Stimulated activated CD8-positive, alpha-beta memory T cell treated with anti-CD3 and anti-CD28 coated beads, Interleukin-15, amount 100 ng/mL, for 48 hours (primary cell): ENCODE measurements at places on chromosomes 6 and 20.

GRCh38 chr20:51042657-51043247 is 19.8 kb upstream of the KCNG1 start:
- DNase-seq = no peak

GRCh38 chr6:156760377-156760776 is 16.8 kb upstream of the ARID1B start:
- DNase-seq = no peak

DNA sequence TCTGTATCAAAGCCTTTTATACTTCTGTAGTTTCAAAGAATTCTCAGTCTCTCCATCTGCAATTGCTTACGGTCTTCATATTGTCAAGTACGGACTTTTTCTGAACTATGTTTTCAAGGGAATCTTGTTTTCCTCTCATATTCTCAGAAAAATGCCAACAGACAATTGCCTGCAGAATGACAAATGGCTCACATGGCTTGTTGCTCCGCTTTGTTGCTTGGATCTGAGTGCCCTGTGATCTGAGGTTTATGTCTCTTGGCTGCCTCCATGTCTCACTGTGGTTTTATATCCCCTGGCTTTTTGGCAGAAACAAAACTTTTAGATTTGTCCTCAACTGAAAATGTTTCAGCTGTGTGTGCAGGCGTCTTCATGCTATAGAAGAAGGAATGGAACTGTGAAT is 285.4 kb upstream of the CHD6 start:
- no peak for DNase-seq

DNA sequence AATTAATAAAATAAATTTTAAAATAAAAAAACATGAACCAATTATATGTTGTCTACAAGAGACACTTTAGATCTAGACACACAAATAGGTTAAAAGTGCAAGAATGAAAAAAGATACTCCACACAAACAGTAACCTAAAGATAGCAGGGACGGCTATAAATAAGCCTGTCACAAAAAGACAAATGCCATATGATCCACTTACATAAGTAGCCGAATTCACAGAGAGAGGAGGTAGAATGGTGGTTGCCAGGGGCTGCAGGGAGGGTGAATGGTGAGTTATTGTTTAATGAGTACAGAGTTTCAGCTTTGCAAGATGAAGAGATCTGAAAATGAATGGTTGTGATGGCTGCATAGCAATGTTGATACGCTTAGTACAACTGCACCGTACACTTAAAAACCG is 32.7 kb downstream of the KATNA1 start:
- no peak for DNase-seq

- DNase-seq = no peak
Measured at GRCh38 chr6:85405853-85406198, 44.1 kb upstream of the NT5E start.

GRCh38 chr6:53284901-53285300 is 63.8 kb downstream of the ELOVL5 start:
- no peak for DNase-seq

- DNase-seq = no peak
Measured at GRCh38 chr6:139295901-139296300, 4.1 kb upstream of the TXLNB start.

DNA sequence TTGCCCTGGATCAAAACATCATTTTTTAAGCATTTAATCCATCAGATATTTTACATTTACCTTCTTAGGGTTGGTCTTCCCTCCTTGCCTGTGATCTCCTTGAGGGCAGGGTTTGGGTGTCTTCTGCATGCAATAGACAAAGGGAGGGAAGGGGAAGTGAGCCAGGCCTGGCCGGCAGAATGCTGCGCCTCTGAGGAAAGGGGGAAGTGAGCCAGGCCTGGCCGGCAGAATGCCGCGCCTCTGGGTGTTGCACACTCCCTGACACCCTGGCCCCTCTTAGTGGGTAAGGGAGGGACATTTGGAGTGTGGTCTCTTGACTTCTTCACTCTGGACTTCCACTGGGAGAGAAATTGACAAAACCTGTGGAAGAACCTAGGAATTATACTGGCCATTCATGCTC is 12.4 kb downstream of the PSMF1 start:
- no peak for DNase-seq

DNA sequence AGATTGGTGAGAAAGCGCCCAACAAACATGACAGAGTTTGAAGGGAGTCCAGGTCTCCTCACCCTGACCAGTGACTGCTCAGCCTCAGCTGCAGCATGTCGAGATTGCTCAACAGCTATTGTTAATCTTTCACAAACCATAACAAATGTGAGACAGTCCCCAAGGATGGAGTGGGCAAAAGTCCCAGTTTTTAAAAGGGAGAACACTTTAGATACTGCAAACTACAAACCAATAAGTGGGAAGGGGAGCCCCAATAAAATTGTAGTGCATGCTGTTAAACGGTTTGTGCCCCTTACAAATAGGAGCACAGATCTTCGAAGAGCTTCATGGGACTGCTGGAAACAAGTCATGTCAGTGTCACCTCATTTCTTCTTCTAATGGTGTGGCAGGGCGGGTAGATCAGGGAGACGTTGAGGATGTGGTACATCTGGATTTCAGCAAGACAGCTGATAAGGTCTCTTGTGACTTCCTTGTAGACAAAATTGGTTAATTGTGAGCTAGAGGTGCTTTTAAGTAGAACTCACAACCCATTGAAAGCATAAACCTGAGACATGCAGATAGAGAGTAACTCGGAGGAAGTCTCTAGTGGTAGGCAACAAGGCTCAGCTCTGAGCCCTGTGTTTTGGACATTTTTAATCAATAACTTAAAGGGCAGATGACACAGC is 134.0 kb upstream of the ARMC2 start:
- no peak for DNase-seq

- no peak for DNase-seq
Measured at GRCh38 chr6:106469882-106470281, 109.4 kb downstream of the CRYBG1 start.

DNA sequence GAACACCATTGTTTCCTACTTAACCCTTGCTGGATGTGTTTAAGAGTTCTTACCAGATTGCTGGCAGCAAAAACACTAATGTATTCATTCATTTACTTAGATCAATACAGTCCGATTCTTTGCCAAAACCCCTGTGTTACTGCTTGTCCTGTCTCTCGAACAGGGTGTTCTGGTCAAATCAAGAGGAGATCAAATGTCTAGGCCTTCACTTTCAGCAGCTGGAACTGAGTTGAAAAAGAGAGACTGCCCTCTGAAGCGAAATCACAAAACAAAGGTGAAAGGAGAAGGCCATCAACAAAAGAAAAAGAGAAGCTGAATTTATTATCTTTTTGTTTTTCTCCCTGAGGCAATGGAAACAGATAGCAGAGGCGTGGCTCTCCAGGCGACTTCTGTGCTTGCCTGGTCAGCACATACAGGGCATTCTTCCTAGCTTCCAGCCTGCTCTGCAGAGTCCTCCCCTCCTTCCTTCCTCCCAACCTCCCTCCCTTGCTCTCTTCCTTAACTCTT is 44.1 kb upstream of the GCM1 start:
- DNase-seq = no peak

GRCh38 chr20:576156-576555 is 32.6 kb upstream of the CSNK2A1 start:
- DNase-seq = no peak

DNA sequence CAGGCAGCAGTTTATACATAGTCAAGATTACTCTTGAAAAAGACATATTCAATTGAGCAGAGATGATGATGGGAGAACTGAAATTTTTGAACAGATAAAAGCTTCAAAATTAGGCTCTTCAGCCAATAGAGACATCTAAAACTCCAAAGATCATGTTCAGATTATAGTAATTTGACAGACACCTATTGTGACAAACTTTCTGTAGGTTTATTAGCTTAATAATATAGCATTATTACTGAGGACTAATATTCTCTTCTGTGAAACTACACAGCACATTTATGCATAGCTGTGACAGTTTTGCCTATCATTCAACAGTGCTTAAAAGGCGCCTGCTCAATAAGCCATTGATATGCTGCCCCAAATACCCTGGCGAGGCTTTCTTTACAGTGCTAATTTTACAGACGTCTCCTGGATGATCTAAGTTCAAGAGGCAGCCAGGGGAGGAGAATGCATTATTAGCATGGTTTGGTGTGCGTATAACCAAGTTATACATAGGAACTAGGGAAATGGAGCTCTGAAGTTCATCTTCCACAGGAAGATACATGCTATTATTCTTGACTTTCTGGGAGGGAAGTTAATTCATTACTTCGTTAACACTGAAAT is 21.5 kb downstream of the PLAGL1 start:
- no peak for DNase-seq

DNA sequence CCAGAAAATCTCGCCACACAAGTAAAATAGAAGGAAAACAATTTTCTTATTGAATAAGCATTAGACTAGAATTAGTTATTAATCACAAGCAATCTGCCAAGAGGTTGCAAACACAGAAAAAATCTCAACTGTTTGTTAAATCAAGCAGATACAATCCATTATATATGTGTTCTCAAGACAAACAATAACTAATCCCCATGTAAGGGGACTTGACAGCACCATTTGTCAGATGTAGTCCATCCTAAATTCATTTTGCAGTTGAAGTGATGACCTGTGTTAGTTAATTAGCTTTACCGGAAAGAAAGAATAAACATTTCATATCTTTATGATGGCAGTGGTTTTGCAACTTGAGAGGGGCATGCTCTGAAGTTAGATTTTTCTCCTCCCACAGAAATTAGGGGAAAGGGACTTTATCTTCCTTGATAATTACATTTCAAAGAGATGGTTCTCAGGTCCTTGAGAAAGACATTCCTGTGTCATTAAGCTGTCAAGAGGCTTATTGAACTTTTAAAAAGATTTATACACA is 1588.0 kb downstream of the GRIK2 start:
- DNase-seq = no peak

DNA sequence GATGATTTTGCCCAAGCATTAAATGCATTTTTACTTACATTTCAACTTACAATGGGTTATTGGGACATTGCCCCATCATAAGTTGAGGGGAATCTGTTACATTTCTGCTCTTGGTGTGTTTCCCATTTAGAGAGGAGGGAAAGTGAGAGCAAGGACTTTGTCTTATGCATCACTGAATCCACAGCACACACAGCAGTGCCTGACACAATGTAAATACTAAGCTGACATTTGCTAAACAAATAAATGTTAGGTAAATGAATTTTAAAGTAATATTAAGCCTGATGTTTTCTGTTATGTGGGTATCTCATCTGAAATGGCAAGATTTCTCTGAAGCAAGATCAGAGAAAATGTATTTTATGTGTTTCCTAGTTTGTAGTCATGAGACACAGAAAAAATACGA is 143.6 kb upstream of the STXBP5 start:
- no peak for DNase-seq

DNA sequence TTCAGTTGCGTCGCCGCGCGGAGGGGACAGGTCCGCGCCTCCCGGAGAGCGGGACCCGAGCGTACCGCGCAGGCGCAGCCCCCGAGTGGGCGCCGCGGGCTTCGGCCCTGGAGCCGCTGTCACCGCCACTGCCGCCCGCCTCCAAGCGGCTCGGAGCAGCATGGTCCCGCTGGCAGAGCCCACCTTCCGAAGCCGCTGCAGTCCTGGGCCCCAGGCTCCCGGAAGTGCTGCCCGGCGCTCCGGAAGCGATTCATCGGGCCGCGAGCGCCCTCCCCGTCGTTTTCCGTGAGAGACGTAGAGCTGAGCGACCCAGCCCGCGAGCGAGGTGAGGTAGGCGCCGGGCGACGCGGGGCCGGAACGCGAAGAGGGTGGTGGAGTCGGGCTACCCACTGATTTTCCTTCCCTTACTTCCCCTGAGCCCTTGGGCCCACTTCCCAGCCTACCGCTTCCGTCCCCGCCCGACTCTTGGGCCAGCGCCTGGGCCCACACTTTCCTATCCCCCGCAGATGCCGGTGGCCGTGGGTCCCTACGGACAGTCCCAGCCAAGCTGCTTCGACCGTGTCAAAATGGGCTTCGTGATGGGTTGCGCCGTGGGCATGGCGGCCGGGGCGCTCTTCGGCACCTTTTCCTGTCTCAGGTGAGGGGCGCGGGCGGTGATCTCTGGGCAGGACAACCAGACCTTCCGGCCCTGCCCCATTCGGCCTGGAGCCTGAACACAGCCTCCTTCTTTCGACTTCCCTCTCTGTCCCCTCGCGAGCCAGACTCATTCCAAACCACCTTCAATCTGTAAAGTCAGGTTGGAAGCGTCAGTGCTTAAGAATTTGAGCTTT is at the start of the genes NFS1 and ROMO1:
Gene NFS1 (minus strand): TSS at position 226 of the 830 bp plus-strand sequence. CDS start 64 bp downstream, at position 162.
Gene ROMO1 (plus strand): TSS at position 279 of the 830 bp plus-strand sequence. CDS start 228 bp downstream, at position 507.
- DNase-seq = peak; percentile 82

- no peak for DNase-seq
Measured at GRCh38 chr20:7935027-7935551, 5.2 kb downstream of the HAO1 start.

DNA sequence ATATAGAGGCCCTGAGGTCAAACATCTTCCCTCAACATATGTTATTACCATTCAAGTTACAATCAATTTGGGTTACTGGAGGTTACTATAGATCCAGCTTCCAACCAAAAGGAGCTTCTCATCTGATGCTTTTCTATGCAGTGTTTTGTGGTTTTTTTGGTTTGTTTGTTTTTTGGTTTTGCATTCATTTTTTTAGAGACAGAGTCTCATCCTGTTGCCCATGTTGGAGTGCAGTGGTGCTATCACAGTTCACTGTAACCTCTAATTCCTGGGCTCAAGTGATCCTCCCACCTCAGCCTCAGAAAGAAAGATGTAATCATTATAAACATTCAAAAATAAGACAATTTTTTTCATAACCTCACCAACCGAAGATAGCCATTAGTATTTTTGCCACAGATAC is 124.4 kb upstream of the JARID2 start:
- no peak for DNase-seq

GRCh38 chr6:56890683-56891429 is 64.1 kb upstream of the BEND6 start:
- no peak for DNase-seq

GRCh38 chr20:56628873-56629463 is at the start of gene TFAP2C:
Gene TFAP2C (plus strand): TSS chr20:56629306. CDS start chr20:56629545, 239 bp downstream.
- no peak for DNase-seq

- no peak for DNase-seq
Measured at GRCh38 chr20:50328996-50329898, 138.6 kb downstream of the CEBPB start.

DNA sequence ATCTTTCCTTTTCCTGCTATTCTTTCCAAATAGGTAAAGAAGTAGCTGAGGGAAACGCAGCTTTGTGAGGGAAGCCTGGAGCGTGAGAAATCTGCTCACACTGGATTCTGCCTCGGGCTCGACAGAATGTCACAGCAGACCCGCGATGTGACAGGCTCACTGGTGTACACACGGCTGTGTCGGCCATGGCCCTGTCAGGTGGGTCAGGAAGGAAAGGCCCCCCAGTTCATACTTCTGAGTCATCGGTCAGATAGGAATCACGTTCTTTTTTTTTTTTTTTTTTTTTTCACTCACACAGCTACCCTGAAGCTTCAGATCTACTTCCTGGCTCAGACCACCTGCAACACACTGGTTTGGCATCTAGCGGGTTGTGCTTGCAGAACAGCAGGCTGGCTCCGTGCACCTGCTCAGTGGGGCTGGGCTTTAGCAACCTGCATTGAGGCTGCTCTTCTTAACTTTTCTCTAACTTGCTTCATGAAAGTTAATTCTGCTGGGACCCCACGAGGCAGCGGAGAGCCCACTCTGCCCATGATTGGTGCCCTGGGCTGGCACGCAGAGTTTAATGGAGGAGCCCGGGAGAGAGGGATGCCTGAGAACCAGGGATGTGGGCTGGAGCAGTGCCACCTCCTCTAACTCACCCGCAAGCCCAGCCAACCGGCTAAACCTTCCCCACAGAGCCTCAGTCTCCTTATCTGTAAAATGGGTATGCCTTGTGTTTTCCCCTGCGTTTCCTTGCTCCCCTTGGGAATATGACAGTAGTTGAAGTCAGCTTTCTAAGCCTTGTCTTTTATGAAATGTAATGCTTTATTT is 61.5 kb upstream of the FNDC1 start:
- DNase-seq = no peak
